ENCODE measurements at places on chromosomes 6 and 20. TPM values are rescaled to one million over a fixed set of nuclear protein-coding genes. Genes with fewer than 3 reads are reported as not detected.

GRCh38 chr6:98830146-98830545 lies 4.2 kb upstream of the POU3F2 start:
- H3K36me3 ChIP-seq: no peaks in the 10 kb centered on the region
- no peak overlapping the region for H3K27ac ChIP-seq
- peaks cover 4% of the 10 kb centered on the region for H3K27me3 ChIP-seq

GRCh38 chr20:46400253-46400652 lies 6.2 kb downstream of the ELMO2 start:
- H3K36me3 ChIP-seq: peaks cover 9% of the 10 kb centered on the region
- no peak overlapping the region for H3K4me3 ChIP-seq
- peaks cover 11% of the 10 kb centered on the region for H3K4me1 ChIP-seq

GRCh38 chr20:1291191-1291741 lies 25.2 kb downstream of the SNPH start:
- peak; percentile 95 for DNase-seq
- no peaks in the 10 kb centered on the region for H3K36me3 ChIP-seq
- H3K4me1 ChIP-seq: peaks cover 29% of the 10 kb centered on the region
- H3K4me3 ChIP-seq: no peak overlapping the region
- H3K27ac ChIP-seq: peak overlapping the region; percentile 65

Gene VGLL2
- total RNA-seq: 5.7 TPM

Gene TRIM40
- total RNA-seq: not detected

Measured in SJCRH30 (cell line).